ENCODE measurements at places on chromosomes 4 and X. TPM values are rescaled to one million over a fixed set of nuclear protein-coding genes. Genes with fewer than 3 reads are reported as not detected.
A peak's percentile ranks its signal among the peaks of the same experiment; 100 is the strongest.

- DNase-seq: no peak
Observed at GRCh38 chr4:122476126-122476525, 19.6 kb upstream of the IL2 start.

The ATP2B3 gene
- 0.12 TPM for polyA plus RNA-seq

The NSD2 gene
- polyA plus RNA-seq: 93.8 TPM

- no peak for DNase-seq
Observed at GRCh38 chr4:7993671-7994070, 54.0 kb upstream of the AFAP1 start.

DNA sequence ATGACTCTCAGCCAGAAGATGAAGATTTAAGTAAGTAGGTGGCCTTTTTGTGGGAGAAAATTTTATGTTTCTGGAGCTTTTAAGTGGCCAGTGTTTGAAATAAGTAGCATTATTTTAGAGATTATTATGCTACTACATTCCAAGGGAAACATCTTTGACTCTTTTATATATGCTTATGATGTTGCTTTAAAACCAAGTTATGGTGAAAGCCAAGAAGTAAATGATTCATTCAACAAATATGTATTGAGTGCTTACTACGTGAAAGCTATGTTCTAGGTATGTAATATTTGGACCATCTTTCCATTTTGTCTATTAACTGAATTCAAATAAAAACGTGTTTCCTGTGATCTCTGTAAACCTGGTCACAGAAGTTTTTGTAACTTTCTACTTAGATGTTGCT, 58.3 kb downstream of the ZFX start:
- DNase-seq: no peak

The IL2RG gene
- polyA plus RNA-seq: 3.1 TPM

The CXorf51A gene
- not detected for polyA plus RNA-seq

- no peak for DNase-seq
Observed at GRCh38 chr4:130851932-130852331, 1756.0 kb downstream of the C4orf33 start.

DNA sequence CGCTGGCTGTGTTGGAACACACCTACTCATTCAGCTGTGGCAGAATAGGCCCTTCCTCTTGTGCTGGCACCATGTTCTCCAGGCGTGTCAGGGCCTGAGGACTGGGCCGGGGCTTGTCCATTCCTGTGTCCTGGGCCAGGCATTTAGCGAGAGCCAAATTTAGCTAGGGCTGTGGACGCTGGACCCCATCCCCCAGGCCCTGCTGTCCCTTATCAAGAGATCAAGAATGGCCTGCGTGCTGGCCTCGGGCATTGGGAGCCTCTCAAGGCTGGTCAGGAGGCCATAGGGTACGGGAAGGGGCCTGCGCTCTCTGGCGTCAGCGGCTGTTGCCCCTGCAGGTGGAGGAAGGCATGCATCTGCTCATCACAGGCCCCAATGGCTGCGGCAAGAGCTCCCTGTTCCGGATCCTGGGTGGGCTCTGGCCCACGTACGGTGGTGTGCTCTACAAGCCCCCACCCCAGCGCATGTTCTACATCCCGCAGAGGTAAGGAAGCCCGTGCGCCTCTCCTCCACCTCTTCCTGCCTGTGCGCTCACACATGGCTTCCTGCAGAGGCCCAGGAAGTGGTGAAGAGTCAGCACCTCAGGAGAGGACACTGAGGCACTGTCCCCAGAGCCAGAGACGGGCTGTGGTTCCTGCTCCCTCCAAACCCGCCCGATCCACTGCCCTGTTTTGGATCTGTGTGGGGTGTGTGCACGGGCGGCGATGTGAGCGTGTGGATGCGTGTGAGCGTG, 15.3 kb downstream of the ABCD1 start:
- DNase-seq: no peak

- DNase-seq: peak; percentile 63
Observed at GRCh38 chrX:135421932-135422809, at the start of gene SMIM10L2A. Gene SMIM10L2A, plus strand, starts transcription at chrX:135421944. Its CDS starts 188 bp downstream, at chrX:135422132.

The STPG2 gene
- 0.13 TPM for polyA plus RNA-seq

- no peak for DNase-seq
Observed at GRCh38 chr4:2065106-2065930, 6.2 kb downstream of the NAT8L start.

- no peak for DNase-seq
Observed at GRCh38 chr4:54271464-54271863, 42.4 kb downstream of the PDGFRA start.

DNA sequence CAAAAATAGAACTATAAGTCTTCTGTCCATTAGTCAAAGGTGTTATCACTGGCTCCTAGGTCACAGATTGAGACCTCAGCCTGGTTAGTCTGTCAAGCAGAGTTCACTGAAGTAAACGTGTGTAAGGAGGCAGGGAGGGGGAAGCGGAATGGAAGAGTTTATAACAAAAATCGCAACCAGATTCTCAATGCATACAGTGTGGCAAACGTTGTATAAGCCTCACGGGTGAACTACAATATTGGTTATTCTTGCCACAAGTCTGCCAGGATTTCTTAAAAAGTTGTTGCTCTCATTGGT, 114.8 kb downstream of the AMELX start:
- no peak for DNase-seq

The POU3F4 gene
- not detected for polyA plus RNA-seq

The SSX1 gene
- polyA plus RNA-seq: not detected

DNA sequence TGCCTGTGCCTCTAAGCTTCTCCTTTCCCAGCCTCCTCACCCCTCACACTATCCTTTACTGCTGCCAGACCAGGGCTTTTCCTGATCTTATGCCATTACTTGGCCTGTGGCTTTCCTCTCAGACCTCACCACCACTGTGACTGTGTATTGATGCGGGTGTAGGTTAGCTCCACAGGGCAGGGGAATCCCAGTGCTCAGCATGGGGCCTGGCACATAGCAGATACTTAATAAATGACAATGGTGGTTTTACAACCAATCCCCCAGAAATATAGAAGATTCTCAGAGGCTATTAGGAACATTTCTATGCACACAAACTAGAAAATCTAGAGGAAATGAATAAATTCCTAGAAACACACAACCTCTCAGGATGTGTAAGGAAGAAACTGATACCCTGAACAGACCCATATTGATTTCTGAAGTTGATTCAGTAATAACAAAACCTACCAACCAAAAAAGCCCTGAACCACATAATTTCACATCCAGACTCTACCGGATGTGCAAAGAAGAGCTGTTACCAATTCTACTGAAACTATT, 129.6 kb upstream of the QRFPR start:
- DNase-seq: no peak

The PAGE1 gene
- polyA plus RNA-seq: not detected

- DNase-seq: no peak
Observed at GRCh38 chr4:107212565-107212964, 176.5 kb upstream of the DKK2 start.

DNA sequence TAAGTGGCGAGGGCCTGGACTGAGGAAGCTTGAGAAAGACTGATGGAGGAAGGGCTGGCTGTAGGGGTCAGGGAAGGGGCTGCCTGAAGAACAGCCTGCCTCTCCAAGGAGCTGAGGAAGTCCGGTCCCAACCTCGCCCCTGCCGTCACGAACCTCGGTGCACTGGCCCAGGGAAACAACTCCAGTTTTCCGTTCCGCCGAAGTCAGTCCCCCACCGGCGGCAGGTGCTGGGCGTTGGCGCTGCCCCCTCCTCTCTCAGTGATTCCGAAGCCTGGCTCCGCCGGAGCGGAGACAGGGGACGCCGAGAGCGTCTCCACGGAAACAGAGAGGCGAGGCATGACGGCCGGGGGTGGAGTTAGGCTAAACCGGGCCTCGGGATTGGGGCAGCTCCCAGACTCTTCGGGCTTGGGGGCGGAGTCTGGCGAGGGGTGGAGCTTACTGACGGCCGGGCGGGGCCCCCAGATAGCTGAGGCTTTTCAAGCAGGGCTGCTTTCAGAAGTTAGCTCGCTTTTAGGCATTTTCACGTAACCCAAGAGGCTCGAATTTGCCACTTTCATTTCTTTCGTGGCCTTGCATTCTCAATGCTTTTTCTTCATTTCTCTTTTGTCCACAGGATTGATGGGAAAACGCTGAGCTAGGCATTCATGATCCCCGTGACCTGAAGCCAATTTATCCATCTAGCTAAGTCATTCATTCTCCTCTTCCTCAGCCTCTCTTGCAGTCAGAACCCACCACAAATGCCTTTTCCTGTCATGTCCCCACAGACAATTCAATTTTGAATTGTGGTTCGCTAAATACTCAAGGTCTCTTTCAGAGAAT, at the start of gene TTC29:
TSS of gene TTC29 (minus strand) at position 309 of the 819 bp plus-strand sequence. CDS start 5,969 bp downstream, outside the sequence.
- peak; percentile 95 for DNase-seq

The PLCXD1 gene
- polyA plus RNA-seq: 36.4 TPM

The GPRIN3 gene
- 2.8 TPM for polyA plus RNA-seq

Data from left lung (tissue), 14 donors.